AG08395 (cell line): ENCODE measurements at places on chromosomes 16 and 17.

DNA sequence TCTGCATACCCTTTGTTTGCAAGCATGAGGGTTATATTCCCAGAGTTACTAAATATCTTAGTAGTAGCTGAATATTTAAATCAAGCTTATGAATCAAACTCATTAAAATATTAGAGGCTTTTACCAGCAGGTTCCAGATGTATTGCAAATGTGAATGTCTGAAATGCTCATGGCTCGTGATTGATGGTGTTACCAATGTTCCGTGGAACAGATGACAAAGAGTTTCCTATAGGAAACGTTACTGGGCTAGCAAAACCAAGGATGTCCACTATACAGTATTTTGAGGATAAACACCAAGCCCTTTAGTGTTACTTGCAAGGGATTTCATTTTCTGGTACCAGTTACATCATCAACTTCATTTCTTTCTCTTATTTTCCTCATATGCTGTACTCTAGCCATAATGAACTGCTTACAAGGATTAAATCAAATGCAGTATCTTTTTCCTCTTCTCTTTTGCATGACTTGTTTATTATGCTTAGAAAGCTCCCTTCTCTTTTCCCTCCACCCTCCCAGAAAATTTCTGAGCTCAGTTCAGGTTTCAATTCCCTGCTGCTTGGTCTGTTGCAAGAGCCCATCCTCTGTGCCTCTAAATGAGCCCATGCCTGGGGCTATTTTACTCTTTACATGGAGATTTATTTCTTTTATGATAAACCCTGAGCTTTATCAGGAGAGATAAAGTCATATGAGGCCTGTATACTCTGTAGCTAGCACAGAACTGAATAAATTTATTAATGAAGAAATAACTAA lies 1537.1 kb upstream of the GOT2 start:
- DNase-seq = no peak

- DNase-seq = peak; percentile 33
Measured at GRCh38 chr17:55426851-55427586, 5.4 kb upstream of the MMD start.

DNA sequence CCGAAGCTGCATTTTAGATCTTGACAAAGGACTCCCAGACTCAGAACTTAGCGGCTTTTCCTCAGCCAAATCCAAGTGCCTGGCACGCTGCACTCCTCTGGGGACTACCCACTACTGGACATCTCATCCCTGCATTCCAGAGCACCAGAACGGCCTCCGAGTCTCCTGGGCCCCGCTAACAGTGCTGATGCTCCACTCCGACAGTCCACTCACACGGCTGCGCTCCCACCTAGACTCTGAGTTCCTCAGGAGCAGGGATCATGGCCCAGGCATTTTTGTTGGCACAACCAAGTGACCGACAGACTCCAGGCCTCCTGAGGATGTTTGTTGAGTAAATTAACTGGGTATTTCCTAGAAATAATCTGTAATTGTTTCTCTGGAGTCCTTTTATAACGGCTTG lies 79.1 kb downstream of the NDEL1 start:
- no peak for DNase-seq

DNA sequence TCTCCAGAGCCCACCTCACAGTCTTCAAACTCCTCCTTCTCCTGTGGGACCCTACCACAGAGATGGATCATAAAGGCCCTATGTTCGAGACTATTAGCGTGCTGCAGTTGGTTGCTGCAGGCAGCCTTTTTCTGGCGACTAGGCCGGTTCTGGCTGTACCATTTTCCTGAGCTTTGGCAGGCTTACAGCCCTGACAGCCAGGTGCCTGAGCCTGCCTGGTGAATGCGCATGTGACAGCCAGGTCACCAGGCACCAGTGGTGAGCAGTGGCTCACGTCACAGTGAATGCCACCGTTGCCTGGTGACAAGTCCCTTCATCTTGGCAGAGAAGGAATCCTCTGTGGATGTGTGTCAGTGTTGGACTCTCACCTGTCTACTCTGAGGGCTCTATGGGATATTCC lies 978.8 kb downstream of the KCNJ18 start:
- DNase-seq = no peak

GRCh38 chr16:74169687-74170376 lies 126.8 kb upstream of the PSMD7 start:
- no peak for DNase-seq

DNA sequence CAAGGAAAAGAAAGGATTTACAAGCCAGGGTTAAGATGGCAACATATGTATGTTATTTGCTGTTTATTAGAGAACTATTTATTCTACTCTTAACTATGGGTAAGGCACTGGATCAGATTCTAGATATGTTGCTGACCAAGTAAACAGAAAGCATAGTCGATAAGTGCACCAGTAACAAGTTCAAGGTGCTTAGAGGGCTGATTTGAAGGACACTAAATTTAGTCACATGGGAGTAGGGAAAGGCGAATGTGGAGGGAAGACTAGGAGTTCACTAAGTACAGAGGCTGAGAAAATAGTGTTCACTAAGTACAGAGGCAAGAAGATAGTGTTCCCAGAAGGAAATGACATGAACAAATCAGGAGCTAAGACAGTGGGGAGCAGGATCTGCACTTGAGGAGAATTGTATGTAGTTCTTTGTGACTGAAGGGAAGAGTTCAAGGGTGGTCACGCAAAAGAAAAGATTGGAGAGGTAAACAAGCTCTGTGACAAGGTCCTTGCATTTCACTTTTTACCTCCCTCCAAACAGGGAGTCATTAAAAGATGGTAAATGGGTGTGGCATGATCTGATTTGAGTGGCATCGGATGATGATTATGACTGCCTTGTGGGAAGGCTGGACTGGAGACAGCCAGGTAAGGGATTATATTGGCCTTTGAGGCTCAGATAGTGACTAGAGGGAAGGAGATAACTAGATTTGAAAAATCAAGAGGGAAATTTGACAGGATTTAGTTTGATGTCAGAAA lies 20.9 kb downstream of the HEATR9 start:
- DNase-seq = no peak

DNA sequence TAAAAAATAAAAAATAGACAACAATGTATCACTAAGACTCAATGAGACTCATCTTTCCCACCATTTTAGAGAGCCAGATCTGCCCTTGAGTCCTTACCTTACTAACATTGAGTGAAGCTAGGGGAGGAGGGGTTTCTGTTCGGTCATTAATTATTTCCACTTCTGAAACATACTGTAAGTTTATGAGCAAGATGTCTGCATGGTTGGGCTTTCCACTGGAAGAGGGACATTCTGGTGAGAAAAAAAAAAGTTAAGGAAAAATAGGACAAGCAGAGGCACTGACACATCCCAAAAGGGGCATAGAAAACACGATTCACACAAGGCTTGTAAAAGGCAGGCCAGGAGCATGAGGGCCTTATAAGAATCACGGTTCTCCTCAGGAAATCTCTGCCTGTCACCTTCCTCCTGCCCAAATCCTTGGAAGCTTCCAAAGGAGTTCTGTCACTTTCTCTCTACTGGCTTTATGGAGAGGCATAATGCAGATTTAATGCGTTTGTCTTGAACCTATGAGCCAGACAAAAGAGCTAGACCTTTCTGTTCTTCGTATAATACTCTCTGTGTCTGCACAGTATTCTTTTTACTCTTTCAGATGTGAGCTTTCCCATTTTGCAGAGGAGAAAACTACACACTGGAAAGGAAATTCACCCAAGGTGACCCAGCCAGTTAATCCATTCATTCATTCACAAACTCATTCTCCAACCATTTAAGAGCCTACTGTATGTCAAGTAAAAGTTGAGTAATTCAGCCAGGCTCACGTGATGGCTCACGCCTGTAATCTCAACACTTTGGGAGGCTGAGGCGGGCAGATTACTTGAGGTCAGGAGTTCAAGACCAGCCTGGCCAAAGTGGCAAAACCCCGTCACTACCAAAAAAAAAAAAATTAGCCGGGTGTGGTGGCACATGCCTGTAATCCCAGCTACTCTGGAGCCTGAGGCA lies 2.5 kb downstream of the LSM12 start:
- no peak for DNase-seq

- peak; percentile 92 for DNase-seq
Measured at GRCh38 chr17:49031965-49032928, 35.1 kb downstream of the IGF2BP1 start.

DNA sequence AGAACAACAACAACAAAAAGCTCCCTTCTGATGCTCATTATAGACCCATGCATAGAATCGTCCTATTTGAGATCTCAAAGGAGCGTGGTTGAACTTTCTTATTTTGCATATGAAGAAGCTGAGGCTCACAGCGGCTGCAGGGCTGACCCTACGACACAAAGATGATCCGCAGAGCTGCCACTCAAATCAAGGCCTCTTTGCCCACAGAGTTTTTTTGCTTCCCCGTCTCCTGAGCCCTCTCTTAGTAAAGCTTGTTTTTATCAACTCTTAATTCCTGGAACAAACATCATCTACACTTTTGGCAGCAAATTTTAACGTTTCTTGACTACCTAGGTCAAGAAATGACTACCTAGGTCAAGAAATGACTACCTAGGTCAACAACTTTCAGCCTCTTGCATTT lies 73.7 kb downstream of the C16orf95 start:
- DNase-seq = no peak

DNA sequence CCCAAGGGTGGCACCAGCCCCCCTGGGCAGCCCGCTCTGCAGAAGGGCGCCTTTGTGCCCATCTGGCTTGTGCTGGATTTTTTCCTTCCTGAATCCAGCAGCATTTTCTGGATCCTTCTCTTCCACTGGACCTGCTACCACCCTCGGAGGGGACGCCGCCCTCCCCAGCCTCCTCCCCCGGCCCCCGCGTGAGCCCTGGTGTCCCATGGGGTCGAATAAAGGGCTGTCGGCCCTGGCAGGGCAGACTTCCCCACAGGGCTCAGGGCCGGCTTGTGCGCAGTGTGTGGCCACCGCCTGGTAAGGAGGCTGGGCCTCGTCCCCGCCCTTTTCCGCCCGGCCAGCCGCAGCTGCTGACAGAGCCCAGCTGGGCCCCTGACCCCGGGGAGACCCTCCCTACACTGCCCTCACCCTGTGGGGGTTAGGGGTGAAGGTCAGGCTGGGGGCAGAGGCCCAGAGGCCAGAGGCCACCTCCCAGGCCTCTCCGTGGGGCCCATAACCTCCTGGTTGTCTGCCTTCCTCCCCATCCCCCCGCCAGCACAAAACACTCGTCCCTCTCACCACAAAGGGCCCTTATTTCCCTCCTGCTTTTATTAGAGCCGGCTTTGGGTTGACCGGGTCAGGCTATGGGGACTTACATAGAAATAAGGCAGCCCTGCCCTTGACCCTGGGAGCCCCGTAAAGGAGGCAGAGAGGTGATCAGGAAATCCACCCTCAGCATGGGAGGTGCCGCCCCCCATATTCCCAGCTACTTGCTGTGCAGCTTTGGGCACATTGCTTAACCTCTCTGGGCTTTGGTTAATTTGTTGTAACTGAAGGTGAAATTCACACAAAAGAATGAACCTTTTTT lies 179.3 kb upstream of the CIBAR2 start:
- DNase-seq = no peak

- no peak for DNase-seq
Measured at GRCh38 chr16:56583351-56584168, 5.8 kb upstream of the MT3 start.

DNA sequence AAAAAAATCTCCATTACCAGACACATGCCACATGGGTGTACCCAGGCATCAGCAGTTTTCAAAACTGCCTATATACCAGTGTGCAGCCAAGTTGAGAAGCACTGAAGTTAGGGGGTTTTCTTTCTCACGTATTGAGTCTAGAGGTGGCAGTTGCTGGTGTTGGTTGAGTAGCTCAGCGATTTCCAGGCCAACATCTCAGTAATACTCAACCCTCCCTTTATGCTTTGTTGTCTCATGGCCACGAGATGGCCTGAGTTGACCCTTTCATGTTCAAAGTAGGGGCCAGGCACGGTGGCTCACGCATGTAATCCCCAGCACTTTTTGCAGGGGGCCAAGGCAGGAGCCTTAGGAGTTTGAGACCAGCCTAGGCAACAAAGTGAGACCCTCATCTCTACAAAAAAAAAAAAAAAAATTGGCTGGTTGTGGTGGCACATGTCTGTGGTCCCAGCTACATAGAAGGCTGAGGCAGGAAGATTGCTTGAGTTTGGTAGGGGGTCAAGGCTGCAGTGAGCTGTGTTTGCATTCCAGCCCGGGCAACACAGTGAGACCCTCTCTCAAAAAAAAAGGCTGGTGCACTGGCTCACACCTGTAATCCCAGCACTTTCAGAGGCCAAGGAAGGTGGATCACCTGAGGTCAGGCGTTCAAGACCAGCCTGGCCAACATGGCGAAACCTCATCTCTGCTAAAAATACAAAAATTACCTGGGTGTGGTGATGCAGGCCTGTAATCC lies 10.8 kb downstream of the LRRC3C start:
- no peak for DNase-seq

GRCh38 chr17:78915872-78916632 lies 9.1 kb downstream of the TIMP2 start:
- DNase-seq = peak; percentile 65

GRCh38 chr17:33137426-33137825 lies 145.8 kb downstream of the SPACA3 start:
- no peak for DNase-seq

- no peak for DNase-seq
Measured at GRCh38 chr16:73996624-73997339, 299.8 kb upstream of the PSMD7 start.

DNA sequence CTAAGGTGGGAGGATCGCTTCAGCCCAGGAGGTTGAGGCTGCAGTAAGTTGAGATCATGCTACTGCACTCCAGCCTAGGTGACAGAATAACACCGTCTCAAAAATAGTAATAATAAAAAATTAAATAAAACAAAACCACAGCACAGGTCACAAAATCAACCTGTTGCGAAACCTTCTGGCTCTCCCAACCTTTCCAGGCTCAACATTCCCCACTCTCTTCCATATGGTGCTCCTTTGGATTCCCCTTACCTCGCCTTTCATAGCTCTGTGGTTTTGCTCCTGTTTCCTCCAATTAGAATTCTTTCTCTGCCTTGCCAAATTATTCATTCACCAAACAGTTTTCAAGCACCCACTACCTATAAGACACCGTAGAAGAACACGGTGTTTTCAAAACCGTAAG lies 4.7 kb downstream of the ZDHHC7 start:
- no peak for DNase-seq

DNA sequence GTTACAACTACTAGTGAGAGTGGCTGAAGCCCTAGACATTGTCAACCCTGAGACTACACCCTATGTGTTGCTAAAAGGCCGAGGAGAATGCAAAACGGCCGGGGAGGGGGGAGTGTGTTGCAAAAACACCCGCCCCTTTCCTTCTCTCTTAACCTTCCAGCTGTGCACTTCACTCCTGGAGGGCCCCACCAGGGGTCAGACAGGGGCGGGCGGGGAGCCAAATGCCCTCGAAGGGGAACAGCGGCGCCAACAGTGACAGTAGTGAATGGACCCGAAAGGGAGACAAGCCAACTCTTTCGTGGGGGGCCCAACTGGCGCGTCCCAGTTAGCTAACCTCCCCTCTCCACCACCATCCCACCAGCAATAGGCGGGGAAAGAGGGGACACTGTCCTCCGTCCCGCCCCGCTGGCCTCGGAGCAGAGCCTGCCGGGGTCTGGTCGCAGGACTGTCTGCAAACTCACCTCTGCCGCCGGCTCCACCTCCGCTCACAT lies 352 bp downstream of the MARF1 start:
- DNase-seq = peak; percentile 43

DNA sequence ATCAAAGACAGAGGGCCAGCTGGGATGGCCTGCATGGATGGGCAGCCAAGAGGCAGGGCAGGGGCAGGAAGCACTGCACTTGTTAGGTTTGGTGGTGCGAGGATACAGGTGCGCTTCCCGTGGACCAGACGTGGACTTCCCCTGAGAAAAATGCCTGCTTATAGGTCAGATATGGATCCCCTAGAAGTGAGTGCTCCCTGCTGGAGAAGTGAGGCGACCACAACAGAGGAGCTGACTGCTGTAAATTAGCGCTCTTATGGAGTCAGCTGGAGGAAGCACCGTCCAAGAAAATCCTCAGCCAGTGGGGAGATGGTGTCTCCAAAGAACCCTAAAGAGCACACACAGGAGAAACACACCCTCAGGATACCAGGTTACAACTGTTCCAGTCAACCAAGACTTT lies 27.7 kb upstream of the CCDC182 start:
- DNase-seq = no peak
